ENCODE measurements at places on chromosomes 4 and X.

- no peak for DNase-seq
Observed at GRCh38 chrX:48890934-48891401, 6.6 kb downstream of the TIMM17B start.

DNA sequence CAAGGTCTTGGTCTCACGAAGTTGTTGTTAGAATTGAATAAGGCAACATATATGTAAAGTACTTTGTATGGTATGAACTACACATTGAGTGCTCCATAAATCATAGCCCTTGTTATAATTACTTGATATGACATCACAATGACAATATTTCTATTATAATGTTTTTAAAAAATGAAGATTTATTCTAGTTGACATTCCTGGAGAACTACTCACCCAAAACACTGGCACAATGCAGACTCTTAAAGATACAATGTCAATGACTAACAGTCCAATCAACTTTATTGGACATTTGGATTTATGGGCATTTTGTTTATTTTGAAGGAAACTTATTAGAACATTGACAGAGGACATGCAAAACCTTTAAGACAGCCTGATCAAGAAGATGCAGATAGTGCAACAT, 55.3 kb downstream of the ASB9 start:
- no peak for DNase-seq

GRCh38 chr4:139555705-139556070, 331 bp downstream of the SETD7 start:
- DNase-seq: no peak

DNA sequence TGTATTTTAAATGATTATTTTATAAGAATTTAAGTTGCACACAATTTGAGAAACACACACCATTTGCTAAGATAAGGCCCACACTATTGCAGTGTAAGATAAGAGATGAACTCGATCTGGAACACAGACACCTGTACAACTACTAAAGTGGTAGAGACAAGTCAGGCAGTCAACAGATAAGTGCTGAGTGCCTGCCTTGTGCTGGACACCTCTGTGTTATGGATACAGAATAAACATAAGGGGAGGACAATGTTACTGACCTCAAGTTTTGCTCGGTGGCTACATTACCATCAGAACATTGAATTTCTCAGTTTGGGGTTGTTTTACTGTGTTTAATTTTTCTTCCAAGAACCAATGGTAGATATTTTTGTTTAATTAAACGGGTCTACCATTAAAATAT, 74.1 kb downstream of the RASGEF1B start:
- DNase-seq: no peak

Measured in esophagus squamous epithelium (tissue), 5 donors.